T-cell (primary cell): ENCODE measurements at places on chromosomes 4 and X. TPM values are rescaled to one million over a fixed set of nuclear protein-coding genes. Genes with fewer than 3 reads are reported as not detected.

GPRIN3 gene
- total RNA-seq, result 41.3 TPM

BMPR1B gene
- total RNA-seq, result 0.09 TPM

CSAG3 gene
- total RNA-seq, result not detected

SORCS2 gene
- total RNA-seq, result 0.22 TPM

EVC2 gene
- total RNA-seq, result 1.8 TPM

ZNF41 gene
- 8.4 TPM for total RNA-seq

TLL1 gene
- total RNA-seq, result not detected

L1CAM gene
- total RNA-seq, result 4.0 TPM

SOX3 gene
- total RNA-seq, result not detected

SEC31A gene
- 146 TPM for total RNA-seq

AFF2 gene
- total RNA-seq, result 2.8 TPM

ITM2A gene
- 132 TPM for total RNA-seq

HSFX2 gene
- total RNA-seq, result not detected
